NCI-H2107 (cell line): ENCODE measurements at places on chromosomes 4 and X.

GRCh38 chr4:5497489-5497888 lies 210.9 kb downstream of the EVC2 start:
- no peak for DNase-seq

DNA sequence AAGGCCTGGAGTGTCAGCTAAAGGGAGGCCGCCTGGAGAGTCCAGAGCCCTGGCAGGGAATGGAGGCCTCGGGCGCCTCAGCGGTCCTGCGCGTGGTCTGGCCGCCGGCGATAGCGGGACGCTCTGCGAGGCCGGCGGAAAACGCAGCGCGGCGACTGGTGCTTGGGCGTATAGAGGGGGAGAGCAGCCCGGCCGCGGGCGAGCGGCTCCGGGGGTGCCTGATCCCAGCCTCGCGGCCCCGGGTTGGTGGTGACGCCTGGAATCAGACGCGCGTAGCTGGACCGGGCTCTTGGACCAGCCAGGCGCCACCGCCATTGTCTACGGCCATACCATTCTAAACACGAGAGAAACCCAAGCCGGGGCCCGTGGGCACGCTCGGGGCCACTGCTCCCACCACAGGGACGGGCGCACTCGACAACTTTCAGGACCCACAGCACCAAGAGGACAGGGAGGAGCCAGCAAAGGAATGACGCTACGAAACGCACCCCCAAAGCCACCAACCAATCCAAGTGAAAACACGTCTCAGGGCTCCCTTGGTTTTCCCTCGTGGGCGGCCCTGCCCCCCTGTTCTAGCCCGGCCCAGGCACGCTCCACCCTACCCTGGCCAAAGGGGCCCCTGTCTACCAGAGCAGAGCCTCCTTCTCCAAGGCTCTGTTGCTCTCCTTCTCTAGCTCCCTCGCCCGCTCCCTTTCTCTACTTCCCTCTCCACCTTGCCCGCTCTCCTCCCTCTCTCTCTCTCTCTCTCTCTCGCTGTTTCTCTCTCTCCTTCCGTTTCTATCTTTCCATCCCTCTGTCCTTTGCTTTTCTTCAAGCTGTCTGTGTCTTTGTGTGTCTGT lies 7.8 kb downstream of the FRG2 start:
- DNase-seq, result no peak

- no peak for DNase-seq
These were observed 8.2 kb downstream of the SH3TC1 start for GRCh38 chr4:8207314-8207713.

GRCh38 chrX:97328853-97329390 lies 445.2 kb downstream of the RPA4 start:
- DNase-seq, result no peak

GRCh38 chr4:172514011-172514410 lies 654.6 kb upstream of the GALNT7 start:
- no peak for DNase-seq

GRCh38 chrX:119410854-119411253 lies 11.7 kb downstream of the SLC25A43 start:
- DNase-seq, result no peak

DNA sequence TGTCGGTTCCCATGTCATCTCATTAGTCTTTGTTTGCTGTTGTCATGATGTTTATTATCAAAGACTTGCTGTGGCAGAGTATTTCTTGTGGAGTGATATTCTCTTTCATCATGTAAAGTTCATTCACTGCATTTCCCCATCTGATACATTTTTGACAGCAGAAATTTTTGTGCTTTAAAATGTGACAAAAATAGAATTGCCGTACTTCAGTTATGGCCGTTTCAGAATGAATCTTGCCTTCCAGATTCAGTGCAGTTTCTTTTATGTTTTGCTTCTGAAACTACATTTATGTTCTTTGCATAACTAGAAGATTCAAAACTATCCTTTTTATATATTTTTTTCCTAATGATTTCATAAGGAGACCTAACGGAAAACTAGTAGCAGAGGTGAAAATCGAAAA lies 10.0 kb downstream of the CSTF2 start:
- DNase-seq, result no peak

GRCh38 chrX:33171041-33171440 lies 40.3 kb downstream of the DMD start:
- DNase-seq, result no peak

- DNase-seq, result no peak
These were observed 587 bp downstream of the TACC3 start for GRCh38 chr4:1721666-1722550.

DNA sequence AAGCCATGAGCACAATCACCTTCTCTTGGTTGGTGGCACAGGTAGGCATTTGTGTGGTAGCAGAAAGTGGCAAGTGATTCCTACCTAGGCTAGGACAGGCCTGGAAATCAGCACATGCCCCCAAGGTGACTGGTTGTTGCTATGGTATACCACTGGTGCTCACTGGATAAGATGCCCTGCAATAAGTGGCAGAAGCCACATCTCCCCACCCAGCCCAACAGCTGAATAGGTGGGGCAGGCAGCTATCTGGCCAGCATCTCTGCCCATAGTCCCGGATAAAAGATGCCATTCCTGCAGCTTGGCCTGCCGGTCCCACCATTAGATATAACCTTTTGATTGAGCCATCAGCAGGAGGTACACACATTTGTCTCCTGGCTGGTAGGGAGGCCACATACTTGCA lies 21.1 kb downstream of the AMER1 start:
- DNase-seq, result no peak

DNA sequence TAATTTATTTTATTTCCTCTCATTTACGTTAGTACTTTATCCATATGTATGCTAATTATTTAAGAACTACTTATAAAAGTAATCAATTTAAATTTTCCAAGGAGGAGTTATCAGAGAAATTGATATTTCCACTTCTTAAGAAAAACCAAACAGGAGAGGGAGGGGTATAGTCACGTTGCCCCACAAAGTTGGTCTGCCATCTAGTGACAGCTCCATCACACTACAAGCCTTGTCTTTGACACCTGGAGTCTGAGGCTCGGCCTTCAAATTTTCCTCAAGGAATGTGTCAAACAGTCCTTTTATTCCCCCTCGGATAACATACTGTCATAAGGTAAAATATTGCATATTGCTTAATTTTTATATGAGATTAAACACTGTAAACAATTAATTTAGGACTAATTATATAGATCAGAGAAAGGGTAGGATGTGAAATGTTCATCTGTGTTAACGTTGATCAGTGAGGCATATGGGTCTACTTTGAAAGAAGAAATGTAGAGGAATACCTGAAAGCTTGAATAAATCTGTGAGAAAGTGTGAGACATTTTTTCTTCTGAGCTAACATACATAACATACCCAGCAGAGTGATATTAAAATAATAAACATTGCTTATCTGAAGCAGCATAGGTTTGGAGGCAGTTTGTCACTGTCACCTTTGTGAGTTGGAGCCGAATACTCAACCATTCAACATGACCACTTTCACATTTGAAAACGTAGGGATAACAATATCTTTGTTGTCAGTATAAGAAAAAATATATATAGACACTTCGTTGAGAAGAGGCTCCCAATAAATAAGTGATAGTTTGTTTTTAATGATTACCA lies 114.4 kb downstream of the GLRA3 start:
- DNase-seq, result no peak

DNA sequence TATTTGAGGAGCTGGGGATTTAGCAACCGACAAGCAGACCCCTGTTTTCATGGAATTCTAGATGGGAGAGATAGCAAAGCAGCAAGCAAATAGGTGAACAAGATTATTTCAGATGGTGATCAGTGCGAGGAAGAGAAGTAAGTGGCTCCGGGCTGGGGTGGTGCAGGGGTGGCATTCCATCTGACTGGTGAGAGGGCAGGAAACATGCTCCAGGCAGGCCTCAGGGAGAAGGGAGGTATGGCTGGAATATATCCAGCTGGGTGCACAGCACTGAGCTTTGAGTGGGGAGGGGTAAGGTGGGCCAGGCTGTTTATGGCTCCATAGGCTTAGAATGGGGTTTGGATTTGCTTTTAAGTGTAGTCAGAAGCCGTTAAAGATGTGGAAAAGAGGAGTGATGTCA lies 21.2 kb downstream of the PTTG2 start:
- DNase-seq, result no peak

DNA sequence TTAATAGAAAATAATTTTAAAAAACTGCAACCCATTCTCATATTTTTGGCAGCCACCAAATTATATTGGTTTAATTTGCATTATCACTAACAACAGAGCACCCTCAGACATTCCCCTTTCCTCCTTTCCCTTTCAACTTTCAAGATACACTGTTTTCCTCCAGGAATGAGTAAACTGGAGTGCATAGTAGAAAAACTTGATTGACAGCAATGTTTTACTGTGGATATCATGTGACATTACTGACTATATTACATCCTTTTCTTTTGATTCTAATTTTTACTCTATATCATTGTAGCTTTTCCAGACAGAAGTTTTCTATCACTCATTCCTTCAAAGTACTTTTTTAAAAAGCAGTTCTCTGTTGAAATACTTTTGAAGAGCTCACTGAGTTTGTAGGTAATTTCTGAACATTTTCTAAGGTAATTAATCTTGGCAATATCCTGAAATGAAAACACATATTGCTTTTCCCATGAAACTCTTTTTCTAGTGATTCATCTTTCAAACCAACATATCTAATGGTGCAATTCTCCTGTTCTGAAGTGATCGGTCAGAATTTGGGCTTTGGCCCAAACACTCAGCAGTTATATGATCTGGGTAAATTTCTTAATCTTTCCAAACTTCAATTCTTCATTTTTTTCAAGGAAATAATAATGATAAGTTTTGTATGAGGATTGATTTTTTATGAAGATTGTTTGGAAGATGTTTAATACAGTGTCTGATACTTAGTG lies 920.4 kb upstream of the EPHA5 start:
- DNase-seq, result no peak

DNA sequence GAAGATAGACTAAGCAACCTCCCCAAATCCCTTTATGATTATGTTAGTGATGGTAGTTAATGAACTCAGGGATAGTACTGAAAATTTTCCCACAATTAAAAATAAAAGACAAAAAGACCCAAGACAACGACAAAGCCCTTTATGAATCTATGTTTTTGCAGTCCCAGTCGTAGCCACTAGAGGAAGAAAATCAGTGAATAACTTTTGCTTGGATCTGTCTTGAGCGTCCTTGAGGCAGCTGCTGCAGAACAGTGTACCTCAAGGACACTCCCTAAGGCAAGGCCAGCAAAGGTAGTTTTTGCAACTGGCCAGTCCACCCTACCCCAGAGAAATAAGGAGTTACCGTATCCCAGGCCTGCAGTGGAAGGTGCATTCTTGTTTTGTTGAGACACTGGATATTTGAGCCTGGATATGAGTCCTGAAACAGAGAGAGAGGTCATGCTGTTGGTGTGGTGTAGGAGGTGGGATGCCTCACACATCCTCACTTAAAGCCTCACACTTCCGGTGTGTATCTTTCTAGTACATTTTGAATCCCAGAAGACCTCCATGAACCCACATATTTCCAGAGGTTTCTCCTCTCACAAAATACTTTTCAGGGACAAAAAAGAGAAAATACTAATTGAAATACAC lies 8.7 kb upstream of the TIMM8A start:
- no peak for DNase-seq

GRCh38 chrX:134365904-134366303 lies 94.1 kb upstream of the HPRT1 start:
- no peak for DNase-seq

DNA sequence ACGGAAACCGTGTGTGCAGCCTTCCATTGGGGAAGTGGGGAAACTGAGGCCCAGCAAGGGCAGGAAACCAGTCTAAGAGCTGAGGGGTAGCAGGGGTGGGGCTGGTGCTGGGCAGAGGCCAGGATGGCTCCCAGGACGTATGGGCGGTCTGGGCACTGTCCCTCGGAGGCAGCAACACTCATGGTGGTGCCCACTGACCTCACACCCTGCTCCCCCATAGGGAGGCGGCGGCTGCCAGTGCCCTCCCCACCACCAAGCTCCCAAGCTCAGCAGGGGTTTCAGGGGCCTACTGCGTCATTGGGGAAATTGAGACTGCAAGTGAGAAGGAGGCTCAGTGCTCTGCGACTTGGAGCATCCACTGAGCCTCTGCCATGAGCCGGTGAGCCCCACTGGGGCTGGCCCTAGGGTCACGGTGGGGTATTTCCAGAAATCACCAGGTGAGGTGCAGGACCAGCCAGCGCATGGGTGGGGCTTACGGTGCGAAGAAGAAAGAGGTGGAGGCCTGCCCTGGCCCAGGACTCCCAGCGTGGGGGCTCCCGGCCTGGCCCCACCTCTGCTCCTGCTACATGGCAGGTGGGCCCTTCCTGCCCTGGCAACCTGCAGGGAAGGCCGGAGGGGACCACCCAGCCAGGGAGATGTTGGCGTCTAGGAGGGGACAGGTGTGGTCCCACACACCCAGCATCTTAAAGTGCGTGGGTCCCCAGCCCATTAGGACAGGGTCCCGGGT lies 915 bp downstream of the MSANTD1 start:
- DNase-seq, result no peak
